ENCODE measurements at places on chromosomes 7 and 10.

DNA sequence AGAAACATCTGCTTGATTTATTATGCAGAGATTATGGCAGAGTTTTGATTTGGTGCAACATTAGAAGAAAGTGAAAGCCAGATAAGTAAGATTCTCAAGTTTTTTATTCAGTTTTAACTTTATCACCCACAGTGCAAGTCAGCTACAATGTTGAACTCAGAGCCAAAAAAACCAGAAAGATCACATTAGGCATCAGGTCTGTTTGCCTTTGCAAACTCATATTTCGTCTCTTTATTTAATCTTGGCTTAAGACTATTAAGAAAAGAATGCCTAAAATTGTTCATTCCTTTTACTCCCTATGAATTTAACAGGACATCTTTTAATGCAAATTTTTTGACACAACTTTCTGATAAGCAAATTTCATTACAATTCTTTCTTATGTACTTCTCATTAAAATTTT, 76.0 kb upstream of the TMEM26 start:
- no peak for DNase-seq

DNA sequence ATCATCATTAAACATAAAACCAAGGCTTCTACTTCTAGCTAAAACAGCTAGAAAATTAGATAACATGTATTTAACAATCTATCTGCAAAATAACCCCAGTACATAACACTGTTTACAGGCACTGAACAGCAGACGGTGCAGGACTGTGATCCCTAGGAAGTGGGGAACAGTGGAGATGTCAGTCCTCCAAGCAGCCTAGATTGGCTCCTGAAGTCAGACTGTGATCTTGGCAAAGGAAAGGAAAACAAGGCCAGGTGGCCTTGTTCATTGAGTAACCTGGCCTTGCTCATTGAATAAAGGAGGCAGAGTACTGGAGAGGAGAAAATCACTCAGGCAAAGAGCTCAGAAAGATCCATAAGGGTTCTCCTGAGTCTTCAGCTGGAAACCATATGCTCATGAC, 77.7 kb upstream of the DIP2C start:
- no peak for DNase-seq

GRCh38 chr7:41131956-41132355, 570.9 kb downstream of the INHBA start:
- DNase-seq, result no peak

DNA sequence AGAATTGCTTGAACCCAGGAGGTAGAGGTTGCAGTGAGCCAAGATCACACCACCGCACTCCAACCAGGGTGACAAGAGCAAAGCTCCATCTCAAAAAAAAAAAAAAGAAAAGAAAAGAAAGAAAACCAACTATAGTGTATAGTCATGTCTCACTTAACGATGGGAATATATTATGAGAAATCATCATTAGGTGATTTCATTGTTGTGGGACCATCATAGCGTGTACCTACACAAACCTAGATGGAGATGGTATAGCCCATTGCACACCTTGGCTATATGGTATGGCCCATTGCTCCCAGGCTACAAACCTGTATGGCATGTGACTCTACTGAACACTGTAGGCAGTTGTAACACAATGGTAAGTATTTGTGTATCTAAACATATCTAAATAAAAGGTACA, 8.5 kb upstream of the GALNT11 start:
- DNase-seq, result no peak

DNA sequence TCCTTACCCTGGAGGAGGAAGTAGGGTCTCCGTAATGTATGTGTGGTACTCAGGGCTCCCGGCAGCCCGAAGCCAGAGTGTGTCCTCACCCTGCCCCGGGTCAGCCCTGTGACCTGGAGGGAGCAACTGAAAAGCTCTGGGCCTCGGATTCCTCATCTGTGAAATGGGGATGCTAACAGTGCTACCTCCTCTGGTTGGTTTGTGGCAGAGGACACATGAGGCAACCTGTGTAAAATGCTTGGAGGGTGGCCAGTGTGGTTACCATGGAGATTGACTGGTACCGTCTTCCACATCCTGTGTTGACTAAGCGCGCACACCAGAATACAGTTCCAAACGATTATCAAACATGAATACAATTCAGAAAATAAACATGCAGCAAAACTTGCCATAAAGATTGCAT, 163.8 kb upstream of the KLF6 start:
- DNase-seq, result peak; percentile 55

DNA sequence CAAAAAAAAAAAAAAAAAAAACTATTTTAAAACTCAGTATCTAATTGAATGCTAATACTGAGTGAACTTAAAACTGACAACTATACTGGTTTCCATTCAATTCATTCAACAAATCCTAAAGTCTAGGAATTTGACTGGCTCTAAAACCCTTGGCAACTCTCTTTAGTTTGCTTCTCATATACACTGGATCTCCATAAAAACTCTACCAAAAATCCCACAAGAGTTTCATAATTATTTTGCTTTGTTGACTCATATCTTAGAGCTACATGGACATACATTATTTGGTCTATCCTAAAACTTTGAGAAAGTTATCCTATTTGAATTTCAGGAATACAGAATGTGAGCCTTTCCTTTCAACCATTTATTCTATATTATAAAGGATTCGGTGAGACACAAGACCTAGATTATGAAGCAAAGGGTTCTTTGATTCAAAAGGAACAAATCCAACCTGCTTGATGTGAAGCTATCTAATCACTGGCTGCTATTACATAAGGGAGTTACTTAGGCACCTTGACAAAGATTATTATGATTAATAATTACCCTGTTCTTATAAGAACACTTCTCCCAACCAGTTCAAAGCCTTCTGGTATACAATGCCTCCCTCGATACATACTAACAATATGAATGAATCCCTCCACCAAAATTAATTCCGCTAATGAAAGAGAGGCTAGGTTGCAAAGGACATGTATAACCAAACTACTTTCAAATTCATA, 15.8 kb upstream of the KMT2E start:
- no peak for DNase-seq

GRCh38 chr7:30012757-30013156, 13.7 kb downstream of the FKBP14 start:
- DNase-seq, result no peak

- DNase-seq, result no peak
Measured at GRCh38 chr10:61284222-61284890, 168.8 kb downstream of the TMEM26 start.

All from stimulated activated CD8-positive, alpha-beta memory T cell treated with anti-CD3 and anti-CD28 coated beads, Interleukin-4, amount 100 ng/mL, for 4 hours (primary cell).